ENCODE measurements at places on chromosomes 2 and 18. TPM values are rescaled to one million over a fixed set of nuclear protein-coding genes. Genes with fewer than 3 reads are reported as not detected.

DNA sequence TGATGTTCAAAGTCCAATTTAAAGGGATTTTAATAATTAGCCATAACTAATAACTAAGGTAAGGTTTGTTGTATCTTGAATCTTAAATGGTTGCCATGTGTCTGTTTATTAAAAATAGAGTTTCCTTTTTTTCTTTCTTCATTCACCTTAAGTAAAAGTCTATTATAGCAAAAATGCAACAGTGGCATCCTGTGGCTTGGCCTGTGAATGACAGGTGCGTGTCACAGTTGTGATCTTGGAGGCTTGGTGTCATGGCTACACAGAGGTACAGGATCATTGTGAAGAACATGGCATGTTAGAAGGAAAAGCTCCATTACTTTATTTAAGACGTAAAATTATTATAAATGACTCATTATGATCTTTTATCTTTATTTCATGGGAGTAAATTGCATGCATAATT is 246.1 kb downstream of the BCL2 start:
- DNase-seq: no peak

DNA sequence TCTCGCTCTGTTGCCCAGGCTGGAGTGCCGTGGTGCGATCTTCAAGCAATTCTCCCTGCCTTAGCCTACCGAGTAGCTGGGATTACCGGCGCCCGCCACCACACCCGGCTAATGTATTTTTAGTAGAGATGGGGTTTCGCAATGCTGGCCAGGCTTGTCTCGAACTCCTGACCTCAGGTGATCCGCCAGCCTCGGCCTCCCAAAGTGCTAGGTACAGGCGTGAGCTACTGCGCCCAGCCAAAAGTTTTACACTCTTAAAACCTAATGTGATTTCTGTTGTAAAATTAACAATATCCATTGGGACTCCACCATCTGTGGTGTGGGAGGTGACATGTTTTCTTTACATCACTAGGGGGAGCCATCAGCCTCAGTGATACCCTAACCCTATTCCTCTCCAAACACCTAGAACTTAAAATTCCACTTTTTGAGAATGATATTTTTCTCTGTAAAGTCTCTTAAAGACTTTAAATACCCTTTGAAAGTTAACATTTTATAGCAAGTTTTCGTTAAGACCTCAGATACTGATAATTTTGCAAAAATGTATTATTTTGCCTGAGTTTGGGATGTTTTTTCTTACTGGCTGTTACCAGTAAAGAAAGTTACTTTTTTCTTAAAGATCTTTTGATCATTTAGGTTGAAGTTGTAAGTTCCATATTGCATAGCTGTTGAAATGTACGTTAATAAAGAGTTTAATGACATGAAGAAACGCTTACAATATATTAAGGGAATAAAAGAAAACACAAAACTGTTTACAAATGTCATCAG is 11.6 kb upstream of the EIF2AK2 start:
- DNase-seq: no peak

DNA sequence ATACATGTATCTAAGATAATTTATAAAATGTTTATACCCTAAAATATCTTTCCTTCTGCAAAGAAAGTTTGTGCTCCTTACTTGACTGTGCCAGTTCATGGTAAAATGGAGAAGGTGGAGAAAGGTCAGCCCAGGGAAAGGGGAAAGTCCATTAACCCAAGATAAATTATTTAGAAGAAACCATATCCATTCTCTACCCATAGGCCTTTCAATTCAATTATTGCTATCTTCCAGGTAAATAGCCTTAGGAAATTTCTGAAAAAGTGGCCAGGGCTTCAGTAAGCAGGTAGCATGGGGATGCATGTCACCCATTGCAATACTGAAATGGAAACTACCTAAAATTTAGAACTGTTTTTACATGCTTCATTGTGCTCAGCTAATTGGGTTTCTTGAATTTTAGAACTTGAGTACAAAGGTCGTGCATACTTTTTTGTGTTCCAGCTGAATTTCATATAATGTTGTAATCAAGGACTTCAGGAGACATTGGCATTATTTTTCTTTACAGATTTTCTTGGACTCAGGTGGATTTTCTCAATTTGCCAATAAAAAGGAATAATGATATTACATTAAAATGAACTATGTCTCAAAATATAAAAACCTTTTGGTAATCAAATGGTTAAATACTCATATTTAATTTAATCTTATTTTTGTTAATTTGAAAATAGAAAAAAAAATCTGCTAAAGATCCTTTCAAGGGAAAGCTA is 124.9 kb downstream of the CSRNP3 start:
- no peak for DNase-seq

UGT1A10 gene
- not detected for total RNA-seq

GREB1 gene
- 36.8 TPM for total RNA-seq

DNA sequence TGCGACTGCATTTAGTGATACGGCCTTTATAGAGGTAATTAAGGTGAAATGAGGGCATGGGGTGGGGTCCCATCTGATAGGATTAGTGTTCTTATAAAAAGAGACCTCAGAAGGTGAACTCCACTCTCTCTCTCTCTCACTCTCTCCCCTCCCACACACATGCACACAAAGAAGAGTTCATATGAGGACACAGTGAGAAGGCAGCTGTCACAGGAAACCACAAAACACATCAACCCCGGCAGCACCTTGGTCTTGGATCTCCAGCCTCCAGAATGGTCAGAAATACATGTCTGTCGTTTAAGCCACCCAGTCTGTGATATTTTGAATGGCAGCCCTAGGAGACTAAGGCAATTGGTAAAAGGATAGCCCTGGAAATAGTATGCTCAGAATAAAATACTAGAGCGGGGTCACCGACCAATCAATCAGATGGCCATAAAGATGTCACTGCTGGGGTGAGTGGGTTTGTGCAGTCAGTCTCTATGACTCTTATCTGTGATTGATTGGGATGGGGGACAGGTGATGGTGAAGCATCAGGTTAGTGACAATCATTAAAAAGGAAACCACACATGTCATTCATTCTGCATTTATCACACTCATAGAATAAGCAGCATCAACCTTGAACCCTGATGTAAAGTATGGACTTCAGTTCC is 118.9 kb upstream of the POU3F3 start:
- no peak for DNase-seq

- DNase-seq: no peak
These were observed 26.6 kb downstream of the SPTBN1 start for GRCh38 chr2:54482715-54483114.

GRCh38 chr2:96870626-96871255 is 861 bp upstream of the SEMA4C start:
- peak; percentile 52 for DNase-seq
